Thyroid gland (tissue), 4 donors: ENCODE measurements at places on chromosomes 7 and 10. TPM values are rescaled to one million over a fixed set of nuclear protein-coding genes. Genes with fewer than 3 reads are reported as not detected.
A peak's percentile ranks its signal among the peaks of the same experiment; 100 is the strongest.

BCL7B gene
- 83.1 TPM for total RNA-seq

GRCh38 chr7:20786421-20786778 lies 286 bp downstream of the SP8 start:
- no peak for DNase-seq

LAMTOR4 gene
- total RNA-seq: 264 TPM

RSPH10B gene
- 0.81 TPM for total RNA-seq

DNA sequence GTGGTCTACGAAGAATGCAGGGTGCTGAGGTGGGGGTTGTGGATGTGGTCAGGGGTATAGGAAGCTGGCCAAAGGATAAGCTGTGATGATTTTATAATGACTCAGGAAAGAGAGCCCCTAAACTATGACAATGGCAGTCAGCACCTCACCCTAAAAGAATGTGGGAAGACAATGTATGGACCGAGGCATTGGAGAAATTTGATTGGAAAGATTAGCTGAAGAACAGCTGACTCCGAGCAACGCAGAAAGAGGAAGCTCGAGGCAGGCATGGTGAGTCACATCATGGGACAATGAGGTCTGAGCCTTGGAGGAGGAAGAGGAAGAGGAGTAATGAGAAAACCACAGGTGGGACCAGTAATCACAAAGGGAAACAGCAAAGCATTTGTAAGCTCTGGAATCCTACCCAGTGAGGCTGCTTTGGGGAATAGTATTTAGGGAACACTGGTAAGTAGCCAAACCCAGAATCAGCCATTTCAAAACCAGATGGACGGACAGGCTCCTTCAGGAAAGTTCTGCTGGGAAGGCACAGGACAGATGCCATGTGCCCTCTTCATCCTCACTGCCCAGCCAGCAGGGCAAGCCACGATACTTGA lies 295.4 kb downstream of the PRPF18 start:
- DNase-seq: no peak

H2BK1 gene
- total RNA-seq: not detected

DNA sequence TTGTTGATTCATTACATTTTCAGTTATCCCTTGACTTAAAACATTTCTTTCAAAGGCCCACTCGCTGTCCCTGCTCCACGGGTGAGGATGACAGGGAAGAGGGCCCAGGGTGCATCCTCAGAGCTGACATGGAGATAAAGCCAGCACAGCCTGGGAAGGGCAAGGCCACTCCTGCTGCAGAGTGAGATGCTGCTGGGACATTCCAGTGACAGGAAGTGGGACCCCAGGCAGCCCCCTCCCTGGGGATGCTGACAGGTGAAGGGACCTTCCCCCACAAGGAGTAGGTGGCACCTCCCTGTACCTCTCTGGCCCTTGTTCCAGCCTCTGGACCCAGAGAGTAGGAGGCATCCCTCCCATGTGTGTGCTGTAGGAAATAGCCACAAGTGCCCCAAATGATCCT lies 97.8 kb upstream of the DDC start:
- DNase-seq: no peak

SLC26A3 gene
- total RNA-seq: not detected

RET gene
- total RNA-seq: 0.33 TPM

GRCh38 chr7:134515569-134516468 lies 11.5 kb upstream of the AKR1B10 start:
- no peak for DNase-seq

DNA sequence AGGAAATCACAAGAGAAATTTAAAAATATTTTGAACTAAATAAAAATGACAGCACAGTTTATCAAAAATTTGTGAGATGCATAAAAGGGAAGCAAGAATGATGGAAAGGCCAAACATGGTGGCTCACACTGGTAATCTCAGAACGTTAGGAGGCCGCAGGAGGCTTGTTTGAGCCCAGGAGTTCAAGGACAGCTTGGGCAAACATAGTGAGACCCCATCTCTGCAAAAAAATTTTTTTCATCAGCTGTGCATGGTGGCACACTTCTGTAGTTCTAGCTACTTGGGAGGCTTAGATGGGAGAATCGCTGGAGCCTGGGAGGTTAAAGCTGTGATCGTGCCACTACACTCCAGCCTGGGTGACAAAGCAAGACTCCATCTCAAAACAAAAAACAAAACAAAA lies 54.5 kb upstream of the PTPRN2 start:
- no peak for DNase-seq

- DNase-seq: peak; percentile 61
Observed at GRCh38 chr7:158695726-158696452, 8.7 kb downstream of the NCAPG2 start.

- DNase-seq: no peak
Observed at GRCh38 chr7:44891372-44891771, 6.0 kb upstream of the PURB start.

DNA sequence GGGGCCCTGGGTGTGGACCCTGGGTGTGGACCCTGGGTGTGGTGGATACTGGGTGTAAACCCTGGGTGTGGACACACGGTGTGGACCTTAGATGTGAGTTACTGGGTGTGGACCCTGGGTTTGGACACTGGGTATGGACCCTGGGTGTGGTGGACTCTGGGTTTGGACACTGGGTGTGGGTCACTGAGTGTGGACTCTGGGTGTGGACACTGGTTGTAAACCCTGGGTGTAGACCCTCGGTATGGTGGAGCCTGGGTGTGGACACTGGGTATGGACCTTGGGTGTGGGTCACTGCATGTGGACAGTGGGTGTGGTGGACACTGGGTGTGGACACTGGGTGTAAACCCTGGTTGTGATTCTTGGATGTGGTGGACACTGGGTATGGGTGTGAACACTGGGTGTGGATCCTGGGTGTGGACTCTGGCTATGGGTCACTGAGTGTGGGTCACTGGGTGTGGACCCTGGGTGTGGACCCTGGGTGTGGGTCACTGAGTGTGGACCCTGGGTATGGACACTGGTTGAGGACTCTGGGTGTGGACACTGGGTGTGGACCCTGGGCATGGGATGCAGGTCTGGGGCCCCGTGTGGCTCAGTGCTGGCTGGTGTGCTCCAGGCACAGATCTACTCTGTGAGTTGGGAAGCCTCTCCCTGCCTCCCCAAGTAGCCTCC lies 356.2 kb downstream of the GLRX3 start:
- DNase-seq: no peak

- no peak for DNase-seq
Observed at GRCh38 chr10:114748241-114748640, 73.3 kb upstream of the FHIP2A start.

PPP1R3C gene
- 4.4 TPM for total RNA-seq

NCF1 gene
- total RNA-seq: 3.1 TPM

DNA sequence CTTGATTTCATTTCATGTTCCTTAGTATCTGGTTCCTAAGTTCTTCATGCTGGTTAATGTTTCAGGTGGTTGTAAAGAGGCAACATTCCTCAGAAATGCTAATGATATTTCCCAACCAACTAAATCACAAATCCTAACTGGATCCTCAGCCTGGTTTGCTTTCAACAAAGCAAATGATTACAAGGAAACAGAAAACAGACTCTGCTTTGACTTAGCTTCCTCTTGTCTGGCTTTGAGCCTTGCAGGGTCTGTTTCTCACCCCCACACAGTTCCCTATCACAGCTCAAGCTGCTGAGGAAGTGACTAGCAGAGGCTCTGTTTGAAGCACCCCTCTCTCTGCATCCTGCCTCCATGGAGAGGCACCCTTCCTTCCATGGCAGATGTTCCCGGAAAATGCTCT lies 130.2 kb upstream of the CTTNBP2 start:
- no peak for DNase-seq

DNA sequence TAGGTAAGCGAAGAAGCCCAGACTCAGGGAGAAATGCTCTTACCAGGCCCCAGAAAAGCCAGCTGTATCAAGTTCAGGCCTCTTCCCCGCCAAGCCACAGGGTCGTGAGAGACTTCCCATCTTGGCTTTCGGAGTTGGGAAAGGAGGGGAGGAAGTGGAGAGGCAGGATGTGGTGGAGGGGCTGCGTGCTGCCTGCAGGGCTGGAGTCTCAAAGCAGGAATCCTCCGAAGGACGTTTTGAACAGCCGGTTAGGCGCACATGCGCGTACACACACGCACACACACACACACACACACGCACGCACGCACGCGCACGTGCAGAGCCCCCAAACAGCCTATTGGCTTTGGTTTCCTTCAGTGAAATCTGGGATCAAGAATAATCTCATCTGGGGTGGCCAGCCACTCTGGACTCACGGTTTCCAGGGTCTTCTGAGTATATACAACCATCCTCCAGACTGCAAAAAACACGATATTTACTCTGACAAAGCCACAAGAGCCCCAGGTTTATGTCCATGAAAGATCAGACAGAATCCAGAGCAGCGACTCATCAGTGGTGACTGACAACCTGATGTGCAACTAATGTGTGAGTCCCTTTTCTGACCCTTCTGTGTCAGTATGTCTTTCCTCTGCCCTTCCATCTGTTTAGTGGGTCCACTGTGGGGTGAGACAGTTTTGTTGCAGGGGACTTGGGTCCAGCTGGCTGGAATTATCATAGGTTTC lies 115.0 kb upstream of the ZNF438 start:
- DNase-seq: no peak
